ENCODE measurements at places on chromosomes 5 and 9.

DNA sequence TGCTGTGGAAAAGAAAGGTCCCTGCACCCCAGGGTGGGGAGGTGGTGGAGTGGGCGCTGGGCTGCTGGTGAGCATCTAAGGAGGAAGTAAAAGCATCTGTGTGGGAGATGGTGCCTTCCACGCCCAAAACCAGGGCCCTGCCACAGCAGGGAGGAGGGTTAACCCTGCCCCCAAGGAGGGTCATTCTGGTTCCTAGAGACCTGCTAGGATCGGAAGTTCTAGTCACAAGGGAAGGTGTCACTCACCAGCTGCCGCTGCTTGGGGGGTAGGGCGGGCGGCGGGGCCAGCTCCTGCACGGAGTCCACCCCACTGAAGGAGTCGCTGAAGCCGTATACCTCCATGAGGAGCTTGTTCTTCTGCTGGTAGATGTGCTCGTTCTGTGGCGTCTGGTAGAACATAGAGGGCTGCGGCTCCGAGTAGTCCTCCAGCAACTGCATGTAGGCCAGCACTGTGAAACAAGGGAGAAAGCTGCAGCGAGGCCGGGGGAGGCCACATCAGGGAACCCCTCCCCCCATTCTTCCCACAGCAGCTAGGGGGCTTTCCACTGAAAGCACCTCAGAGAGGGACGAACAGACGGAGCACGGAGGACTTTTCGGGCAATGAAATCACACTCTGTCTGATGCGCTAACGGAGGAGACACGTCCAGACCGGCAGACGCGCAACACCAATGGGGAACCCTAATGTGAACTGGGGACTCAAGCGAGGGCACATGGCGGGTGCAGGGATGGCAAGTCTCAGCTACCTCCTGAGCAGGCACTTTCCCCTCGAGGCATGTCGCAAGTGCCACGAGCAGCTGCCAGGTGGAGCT lies 76.4 kb downstream of the PRRT1B start:
- no peak for DNase-seq

GRCh38 chr5:125411071-125411743 lies 664.8 kb upstream of the ZNF608 start:
- peak; percentile 18 for DNase-seq

GRCh38 chr5:151097061-151097460 lies 16.2 kb upstream of the TNIP1 start:
- no peak for DNase-seq

DNA sequence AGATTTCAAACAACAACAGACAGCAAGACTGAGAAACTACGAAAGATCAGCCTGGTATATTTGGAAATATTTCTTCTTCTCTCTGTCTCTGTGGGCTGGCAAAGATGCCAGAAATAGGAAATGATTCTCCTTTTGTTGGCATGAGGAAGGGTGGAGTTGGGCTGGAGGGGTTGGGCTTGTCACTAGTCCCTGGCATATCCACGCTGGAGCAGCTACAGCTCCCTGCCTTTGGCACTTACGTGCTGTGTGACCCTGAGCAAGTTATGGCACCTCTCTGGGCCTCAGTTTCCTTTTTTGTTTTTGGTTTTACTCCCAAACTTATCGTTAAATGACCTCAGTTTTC lies 354 bp upstream of the KCNMB1 start:
- no peak for DNase-seq

DNA sequence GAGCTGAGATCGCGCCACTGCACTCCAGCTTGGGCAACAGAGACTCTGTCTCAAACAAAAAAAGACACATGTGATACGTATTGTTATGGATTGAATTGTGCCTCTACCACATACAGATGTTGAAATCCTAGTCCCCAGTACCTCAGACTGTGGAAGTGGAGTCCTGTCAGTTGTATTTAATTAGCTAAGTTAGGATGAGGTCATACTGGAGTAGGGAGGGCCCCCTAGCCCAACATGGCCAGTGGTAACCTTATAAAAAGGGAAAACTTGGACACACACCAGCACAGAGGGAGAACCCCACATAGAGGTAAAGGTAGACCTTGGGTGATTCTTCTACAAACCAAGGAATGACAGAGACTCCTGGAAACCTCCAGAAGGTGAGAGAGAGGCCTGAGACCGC lies 119.8 kb downstream of the GADD45G start:
- no peak for DNase-seq

DNA sequence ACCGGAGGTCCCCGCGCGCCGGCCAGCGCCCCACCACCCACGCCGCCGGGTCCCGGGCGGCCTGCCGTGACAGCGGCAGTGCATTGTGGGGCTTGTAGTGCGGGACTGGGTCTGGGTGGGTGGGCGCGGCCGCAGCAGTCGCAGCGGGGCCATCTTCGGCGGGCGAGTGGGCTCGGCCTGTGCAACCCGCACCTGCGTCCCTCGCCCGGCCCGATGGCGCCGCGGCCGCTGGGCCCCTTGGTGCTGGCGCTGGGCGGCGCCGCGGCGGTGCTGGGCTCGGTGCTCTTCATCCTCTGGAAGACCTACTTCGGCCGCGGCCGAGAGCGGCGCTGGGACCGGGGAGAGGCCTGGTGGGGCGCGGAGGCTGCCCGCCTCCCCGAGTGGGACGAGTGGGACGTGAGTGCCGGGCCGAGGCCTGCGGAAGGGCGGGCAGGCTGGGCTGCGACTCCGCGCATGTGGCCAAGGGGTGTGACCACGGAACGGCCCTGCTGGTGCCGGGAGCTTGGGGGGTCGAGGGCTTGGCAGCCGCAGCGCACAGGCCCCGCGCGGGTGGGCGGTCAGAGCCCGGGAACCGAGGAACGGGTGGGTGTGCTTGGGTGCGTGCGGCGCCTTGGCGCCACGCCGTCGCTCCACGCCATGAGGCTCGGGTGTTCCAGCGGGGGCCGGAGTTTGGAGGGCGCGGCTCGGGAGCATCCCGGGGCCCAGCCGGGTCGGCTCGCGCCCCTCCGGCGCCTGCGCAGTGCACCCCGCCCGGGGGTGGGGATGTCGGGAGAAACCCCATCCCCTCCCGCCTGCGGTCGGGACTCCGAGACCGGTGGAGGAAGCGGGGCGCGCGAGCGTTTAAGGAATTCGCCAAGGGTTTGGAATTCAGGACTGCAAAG lies at the start of gene ARL10:
TSS of gene ARL10 (plus strand) at position 137 of the 881 bp plus-strand sequence. CDS start at position 214, 77 bp downstream.
- no peak for DNase-seq

DNA sequence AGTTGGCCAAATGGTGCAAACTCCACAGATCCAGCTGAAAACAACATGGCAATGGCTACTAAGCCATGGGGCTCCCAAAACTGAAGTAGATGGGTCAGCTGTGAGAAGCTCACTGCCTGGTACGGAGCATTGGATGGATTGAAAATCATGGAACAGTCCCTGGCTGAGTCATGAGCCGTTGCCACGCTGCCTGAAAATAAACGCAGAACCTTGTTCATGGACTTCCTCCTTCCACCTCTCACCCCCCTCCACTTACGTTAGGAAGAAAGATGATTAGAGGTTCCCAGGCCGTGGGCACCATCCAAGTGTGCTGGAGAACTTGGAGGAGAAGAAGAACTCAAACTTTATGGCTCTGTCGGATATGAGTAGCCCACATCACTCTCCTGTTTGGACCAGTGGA lies 6.8 kb upstream of the DIPK1B start:
- DNase-seq, result no peak

DNA sequence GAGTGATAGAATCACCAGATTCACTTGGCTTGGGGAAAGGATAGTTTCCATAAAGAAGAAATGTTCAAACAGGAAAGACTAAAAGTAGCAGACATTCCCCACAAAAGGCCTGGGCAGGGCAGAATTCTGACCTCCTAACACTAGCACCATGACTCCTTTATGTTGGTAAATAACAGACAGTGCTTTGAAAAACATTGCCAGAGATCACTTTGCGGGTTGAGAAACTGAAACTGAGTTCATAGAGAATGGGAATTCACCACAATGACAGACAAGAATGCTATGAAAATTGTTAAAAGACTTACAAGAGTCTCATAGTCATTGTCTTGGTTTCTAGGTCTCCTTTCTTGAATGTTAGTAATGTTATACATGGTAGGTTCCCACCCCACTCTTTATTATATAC lies 172.5 kb upstream of the GLRA1 start:
- no peak for DNase-seq

DNA sequence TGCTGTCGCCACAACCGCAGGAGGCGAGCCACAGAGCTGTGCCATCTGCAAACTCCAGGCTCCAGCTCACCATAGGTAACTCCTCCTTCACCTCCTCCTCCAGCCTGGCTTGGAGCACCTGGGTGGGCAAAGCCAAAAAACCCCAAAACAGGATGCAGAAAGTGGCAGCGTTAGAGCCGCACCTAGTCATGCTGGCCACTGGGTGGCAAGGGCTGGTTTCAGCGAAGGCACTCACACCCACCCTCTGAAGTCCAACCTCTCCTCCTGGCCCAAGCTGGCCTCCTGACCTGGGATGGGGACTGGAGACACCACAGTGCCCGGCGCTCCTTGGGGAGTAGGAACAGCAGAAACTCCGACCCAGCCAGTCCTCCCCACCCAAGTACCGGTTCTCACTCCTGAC lies 28.7 kb upstream of the ZNF354B start:
- no peak for DNase-seq

DNA sequence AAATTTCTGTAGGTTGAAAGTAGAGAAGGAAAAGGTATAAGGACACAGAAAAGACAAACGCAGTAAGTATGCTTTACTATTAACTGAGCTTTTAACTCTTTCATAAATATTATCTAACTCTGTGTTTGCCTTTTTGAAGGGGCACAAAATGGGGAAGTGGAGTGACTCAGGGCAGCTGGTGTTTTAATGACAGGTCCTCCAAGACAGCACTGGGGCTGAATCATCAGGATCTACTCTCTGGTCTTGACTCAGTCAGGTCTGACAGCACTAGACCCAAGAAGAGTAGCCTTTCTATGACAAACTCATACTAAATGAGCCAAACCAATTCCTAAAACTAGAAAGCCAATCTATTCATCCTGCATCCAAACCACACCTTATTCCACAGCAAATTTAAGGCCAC lies 102.2 kb downstream of the APTX start:
- DNase-seq, result no peak

DNA sequence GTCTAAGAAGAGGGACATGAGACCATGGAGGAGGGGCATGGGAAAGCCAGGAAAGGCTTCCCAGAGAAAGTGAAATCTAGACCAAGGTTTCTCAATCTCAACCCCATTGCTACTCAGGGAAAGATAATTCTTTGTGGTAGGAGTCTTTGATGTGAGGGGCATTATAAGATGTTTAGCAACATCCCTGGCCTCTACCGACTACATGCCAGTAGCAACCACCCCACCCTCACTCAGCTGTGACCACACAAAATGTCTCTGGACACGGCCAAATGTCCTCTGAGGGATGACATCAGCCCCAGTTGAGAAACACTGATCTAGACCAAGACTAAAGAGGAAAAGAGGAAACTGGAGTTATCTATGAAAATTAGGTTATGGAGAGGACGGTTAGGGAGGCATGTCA lies 298.5 kb upstream of the KIF2A start:
- no peak for DNase-seq
